ENCODE measurements at places on chromosomes 4 and X.
A peak's percentile ranks its signal among the peaks of the same experiment; 100 is the strongest.

DNA sequence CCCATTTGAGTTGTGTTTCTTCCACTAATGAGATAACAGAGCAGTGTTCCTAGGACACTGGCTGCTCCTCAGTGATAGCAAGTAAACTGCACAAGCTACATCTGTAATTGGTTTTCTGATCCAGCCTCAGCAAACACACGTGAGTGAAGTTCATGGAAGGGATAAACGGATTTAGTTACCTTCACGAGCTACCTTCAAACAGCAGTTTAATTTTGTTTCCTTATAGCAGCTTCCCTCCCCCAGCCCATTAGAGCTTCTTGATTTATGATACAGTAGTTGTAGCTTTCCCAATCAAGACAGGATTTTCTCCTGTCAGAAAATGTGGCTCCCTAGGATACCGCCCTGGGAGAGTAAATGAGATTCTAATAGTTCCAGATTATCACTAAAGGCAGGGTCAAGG lies 634.2 kb upstream of the FAT1 start:
- no peak for DNase-seq

DNA sequence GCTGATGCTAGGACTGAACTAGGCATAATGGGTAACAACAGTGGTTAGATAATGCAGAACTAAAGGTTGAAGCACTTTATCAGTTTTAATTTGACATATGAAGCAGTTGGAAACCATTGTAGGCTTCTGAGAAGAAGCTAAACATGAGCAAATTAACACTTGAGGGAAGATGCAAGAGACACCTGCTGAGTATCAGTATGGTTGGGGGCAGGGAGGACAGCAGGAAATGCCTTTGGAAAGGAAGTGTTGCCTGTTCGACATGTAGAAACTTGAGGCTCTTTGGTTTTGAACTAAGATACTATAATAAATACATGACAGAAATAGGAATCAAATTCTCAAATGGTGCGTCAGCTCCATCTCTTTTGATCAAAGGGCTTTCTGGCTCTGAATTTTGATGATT lies 115.6 kb downstream of the FHIP1A start:
- no peak for DNase-seq

DNA sequence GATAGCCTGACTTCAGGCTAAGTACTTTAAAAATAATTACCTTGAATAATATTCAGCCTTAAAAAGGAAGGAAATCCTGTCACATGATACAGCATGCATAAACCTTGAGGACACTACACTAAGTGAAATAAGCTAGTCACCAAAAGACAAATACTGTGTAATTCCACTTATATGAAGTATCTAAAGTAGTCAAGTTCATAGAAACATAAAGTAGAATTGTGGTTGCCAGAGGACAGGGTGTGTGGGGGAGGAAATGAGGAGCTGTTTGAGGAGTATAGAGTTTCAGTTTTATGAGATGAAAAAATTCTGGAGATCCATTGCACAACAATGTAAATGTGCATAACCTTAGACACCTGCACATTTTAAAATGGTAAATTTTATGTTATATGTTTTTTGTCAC lies 5.6 kb upstream of the STPG2 start:
- DNase-seq = no peak

- DNase-seq = peak; percentile 21
Measured at GRCh38 chr4:8046925-8047541, 107.4 kb upstream of the AFAP1 start.

DNA sequence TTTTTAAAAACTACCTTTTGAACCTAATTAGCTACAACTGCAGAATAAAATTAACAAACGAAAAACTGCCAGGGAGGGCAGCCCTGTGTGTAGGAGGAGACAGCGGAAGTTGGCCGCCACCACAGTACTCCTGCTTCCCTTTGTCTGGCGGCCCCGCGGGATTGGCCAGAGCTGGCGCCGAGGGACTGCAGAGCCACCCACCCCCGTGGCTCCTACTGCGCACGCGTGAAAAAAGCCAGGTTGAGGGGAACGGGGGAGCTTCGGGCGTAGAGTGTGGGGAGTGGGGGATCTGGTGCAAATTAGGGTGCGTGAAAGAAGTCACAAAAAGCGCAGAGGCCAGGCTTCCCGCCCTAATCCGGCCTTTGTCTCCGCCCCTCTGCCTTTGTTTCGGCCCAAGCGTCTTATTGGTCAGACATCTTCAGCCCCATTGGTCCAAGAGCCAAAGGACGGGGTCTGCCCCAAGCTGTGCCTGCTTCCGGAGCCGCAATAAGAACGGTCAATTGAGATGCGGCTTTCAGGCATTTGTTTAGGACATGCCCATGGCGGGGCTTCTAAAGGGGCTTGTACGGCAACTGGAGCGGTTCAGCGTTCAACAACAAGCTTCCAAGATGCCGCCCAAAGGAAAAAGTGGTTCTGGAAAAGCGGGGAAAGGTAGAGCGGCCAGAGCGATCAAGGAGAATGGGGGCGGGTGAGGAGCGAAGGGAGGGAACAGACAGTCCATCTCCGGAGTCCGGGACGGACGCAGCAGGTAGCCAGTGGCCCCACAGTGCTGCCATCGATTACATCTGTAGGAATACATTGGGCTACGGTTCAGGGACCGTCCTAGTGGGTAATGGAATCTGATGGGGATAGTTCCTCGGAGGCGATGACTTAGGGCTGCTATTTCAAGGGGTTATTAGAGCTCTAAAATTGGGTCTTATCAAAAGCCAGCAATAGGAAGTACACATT lies at the start of gene PIN4:
Gene PIN4 (plus strand): TSS at position 580 of the 948 bp plus-strand sequence. CDS start 29 bp downstream, at position 609.
- peak; percentile 75 for DNase-seq
